Foreskin fibroblast (primary cell): ENCODE measurements at places on chromosomes 3 and 15.

GRCh38 chr3:52649461-52650210 lies 36.1 kb downstream of the PBRM1 start:
- peak; percentile 69 for DNase-seq

DNA sequence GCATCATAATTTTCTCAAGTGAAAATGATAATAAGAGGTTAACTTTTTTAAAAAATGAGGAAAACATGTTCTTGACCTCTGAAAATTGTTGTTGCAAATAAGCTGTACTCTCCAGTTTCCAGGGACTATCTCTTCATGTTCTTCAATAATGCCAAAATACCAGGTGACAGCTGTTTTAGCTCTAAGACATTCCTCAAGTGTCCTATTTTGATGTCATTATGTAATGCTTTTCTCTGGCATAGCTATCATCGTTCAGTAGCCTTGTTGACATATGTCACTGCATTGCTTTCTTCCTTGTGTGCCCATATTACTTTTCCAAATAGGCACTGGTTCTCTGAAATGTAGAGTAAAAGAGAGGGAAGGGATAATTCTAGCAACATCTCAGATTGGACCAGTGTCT lies 5.7 kb upstream of the FILIP1L start:
- DNase-seq = no peak

DNA sequence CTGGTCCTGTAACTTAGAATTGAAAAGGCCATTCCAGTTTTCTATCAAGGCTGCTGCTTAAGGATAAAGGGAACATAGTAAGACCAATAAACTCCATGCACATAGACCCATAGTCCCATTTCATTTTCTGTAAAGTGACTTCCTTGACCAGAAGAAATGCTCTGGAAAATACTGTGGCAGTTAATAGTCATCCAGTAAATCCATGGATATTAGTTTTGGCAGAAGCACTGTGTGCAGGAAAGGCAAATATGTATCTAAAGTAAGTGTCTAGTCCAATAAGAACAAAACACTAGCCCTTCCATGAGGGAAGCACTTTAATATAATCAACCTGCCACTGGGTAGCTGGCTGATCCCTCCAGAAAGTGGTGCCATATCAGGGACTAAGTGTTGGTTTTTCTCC lies 19.3 kb upstream of the MKRN3 start:
- no peak for DNase-seq

- DNase-seq = no peak
Measured at GRCh38 chr3:149021830-149022229, 30.5 kb downstream of the GYG1 start.

GRCh38 chr3:28087591-28087990 lies 153.8 kb upstream of the CMC1 start:
- DNase-seq = no peak

DNA sequence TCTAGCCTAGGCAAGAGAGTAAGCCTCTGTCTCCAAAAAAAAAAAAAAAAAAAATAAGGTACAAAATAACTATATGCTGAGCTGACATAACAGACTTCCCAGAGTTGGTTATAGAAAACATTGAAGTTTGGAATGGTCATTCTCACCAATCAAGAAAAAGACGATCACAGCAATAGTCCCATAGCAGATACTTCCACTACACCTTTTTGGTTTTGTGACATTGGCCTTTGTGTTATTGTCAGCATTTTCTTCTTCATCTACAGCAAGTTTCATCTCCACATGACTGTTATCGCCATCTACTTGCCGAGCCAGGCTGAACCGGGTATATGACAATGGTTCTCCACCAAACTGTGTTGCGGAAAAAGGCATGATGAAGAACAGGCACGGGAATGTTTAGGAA lies 6.9 kb downstream of the TFRC start:
- no peak for DNase-seq

GRCh38 chr3:48143567-48143966 lies 44.6 kb downstream of the CDC25A start:
- no peak for DNase-seq

DNA sequence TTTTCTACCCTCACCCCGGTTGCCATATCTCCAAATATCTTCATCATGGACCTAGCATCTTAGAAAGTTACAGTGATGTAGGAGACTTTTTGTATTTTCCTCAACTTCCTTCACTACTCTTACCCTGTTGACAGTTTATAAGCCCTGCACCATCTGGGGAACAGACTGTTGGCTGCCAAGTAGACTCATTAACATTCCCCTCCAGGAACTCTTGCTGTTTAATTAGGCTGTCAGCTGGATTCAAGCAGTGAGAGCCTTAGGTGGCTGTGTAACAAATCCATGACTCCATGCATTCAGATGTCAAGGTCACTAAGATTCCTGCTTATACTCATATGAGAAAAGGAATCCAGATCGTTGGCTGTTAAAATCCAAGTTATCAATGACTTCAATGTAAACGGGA lies 198.3 kb downstream of the NAALADL2 start:
- DNase-seq = no peak

GRCh38 chr15:68031404-68031803 lies 22.7 kb upstream of the PIAS1 start:
- peak; percentile 12 for DNase-seq

DNA sequence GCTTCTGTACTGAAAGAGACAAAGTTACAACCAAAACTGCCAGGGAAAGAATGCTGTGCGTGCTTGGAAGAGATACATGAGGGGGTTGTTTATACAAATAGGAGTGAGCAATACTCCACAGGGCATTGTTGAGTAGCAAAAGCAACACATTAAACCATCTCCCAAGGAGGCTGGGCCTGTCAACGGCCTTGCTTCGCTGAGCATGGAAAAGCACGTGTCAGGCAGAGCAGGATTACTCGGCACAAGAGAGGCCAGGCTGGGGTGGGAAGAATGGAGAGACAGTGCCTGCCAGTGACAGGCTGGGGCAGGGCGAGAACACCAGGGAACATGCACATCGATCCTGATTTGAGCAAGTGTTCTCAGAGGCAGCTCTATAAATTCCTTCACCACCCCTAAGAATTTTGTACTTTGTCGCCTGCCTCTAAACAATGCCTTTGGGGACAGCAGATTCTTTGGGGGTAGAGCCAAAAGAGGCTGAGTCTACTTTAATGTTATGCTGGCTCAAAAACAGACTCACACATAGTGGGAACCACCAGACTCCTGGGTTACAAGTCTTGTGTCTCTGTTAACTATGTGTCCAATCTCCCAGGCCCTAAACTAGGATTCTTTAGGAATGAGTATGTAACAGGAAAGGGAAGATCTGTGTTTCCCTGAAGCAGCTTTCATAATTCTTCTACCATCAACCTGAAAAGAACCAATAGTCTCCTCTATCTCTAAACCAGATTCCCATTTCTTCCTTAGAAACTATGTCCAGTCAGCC lies 67.2 kb downstream of the LIPC start:
- peak; percentile 95 for DNase-seq

DNA sequence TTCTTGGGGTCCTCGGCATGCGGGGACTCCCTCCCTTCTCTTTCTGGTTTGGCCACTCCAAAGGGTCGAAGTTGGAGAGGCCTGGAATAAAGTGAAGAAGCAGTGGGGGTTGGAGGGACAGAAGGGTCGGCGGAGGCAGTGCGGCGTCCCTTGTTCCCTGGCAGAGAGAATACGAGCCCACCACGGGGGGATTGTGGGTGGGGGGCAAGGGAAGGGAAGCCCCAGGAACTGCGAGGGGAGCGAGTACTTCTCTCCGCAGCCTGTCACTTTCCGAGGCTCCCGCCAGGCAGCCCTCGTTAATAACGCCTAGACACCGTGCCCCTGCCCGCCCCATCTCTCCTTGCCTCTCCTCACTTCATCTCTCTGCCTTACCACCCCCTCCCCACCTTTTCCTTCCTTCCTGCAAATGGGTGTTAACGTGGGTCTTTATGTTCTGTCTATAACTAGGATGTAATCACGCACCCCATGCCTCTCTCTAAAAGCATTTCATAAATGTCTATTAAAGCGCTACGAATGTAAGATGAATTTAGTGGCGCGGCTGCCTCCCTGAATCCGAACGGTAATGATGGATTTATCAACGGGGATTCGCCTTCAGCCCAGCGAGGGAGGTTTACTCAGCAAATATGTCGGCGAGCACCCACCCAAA lies 13.7 kb downstream of the NR2F2 start:
- no peak for DNase-seq

GRCh38 chr3:115828401-115828800 lies 205.1 kb downstream of the GAP43 start:
- no peak for DNase-seq

DNA sequence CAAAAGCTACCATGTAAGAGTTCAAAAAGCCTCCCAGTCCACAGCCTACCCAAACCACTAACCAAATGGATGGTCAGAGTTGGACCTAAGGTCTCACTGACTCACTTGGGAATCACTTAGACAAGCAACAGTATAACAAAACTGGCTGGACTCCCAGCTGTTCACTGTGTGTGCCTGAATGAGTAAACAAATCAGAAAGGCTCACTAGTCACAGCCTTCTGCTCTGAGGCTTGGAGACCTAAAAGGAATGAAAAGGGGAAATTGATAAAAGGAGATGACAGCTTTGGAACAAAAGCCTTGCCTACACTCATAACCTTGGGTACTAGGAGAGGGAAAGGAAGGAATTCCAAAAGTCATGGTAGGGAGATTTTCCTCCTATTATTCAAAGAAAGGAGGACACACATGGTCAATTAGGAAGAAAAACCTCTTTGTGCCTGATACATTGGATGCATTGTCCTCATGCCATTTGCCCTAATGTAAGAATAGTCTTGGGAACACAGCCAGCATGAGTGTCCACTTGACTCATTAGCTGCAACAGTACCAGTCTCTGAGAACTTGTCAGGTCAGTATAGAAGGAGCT lies 92.3 kb downstream of the FRMD5 start:
- DNase-seq = peak; percentile 98

GRCh38 chr3:194730365-194730764 lies 44.7 kb downstream of the FAM43A start:
- peak; percentile 15 for DNase-seq

- DNase-seq = no peak
Measured at GRCh38 chr3:30495172-30496065, 111.0 kb upstream of the TGFBR2 start.

DNA sequence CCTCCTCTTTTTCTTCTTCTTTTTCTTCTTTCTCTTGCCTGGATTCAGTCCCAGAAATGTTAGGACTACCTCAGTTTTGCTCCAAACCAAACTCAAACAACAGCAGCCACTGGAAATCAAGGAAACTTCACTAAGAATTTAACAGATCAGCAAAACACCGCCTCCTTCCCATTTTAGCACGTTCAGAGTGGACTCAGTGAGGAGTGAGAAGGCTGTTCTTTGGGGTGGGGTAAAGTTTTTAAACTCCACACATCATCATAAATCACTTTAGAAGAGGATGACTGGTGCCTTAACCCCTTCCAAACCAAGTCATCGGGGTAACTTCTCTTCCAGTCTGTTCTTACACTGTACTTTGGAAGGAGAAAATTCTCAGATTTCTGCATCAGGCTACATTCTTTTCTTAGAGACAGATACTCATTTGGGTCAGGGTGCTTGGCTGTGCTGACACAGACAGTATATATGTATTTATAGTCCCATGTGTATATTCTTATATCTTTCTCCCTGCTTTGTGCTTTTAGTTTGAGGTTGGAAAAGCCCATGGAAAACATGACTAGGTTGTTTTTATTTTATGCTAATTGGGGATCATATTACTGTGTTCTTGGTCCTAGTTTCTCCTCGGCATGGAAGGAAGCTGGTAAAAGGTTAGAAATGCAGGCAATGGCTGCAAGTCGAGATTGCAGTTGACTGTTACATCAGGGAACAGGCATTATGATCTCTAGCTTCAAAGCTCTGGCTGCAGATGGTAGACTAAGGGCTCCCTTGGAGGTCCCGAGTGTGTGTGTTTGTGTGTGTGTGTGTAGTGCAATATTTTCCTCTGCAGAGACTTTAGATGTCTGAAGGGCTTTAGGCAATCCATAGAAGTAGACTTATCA lies at the start of gene CCDC80:
Gene CCDC80 (minus strand): TSS at position 214 of the 872 bp plus-strand sequence. CDS start 1,238 bp downstream, outside the sequence.
- DNase-seq = peak; percentile 87

GRCh38 chr15:33888176-33888575 lies 80.1 kb upstream of the CHRM5 start:
- DNase-seq = no peak

DNA sequence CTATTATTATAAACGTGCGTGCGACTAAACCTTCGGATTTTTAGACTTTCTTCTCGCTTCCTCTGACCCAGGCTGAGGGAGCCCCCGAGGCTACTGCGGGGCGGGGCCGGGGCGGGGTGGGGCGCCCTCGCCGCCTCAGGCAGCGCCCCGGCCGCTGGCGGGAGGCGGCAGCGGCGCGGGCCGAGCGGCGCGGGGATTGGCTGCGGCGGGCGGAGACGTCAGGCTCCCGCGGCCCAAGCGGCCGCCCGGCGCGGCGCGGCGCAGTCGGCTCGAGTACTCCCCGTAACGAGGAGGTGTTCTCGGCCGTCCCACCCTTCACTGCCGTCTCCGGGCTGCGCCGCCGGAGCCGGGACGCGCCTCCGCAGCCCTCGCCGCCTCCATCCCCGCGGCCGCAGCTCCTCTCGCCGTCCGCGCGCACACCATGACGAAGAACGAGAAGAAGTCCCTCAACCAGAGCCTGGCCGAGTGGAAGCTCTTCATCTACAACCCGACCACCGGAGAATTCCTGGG lies at the start of gene ATP1B3:
Gene ATP1B3 (plus strand): TSS at position 263 of the 510 bp plus-strand sequence. CDS start 159 bp downstream, at position 422.
- peak; percentile 87 for DNase-seq

DNA sequence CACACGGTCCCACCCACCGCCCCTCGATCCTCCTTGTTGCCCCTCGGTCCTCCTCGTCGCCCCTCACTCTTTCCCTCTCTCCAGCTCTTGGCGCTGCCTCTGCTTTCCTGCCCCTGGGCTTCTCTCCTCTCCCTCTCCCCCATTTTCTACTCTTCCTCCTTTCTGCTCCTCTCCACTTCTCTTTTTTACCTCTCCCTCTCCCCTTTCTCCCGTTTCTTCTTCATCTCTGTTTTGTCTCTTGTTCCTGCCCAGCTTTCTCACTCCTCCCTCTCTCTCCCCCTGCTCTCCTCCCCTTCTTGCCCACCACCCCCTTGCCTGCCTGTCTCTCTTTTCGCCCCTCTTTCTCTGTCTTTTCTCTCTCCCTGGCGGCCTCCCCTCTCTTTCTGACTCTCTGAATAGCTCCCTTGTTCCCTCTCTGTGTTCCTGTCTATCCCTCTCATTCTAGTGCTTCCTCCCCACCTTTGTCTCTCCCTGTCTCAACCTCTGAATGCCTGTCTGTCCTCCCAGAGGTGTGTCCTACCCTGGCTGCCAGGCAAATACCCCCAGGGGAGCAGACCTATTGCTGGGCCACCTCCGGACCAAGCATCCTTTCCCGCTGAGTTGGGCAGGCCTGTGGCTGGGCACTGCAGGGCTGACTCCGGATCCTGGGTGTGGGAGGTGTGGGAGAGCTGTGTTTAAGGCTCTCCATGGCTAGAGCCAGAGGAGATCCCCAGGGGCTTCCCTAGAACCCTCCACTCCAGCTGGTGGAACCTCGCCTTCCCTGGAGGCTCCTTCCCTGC lies 41.0 kb downstream of the EPHB3 start:
- DNase-seq = no peak

- DNase-seq = no peak
Measured at GRCh38 chr15:77126529-77127326, 55.8 kb upstream of the TSPAN3 start.

DNA sequence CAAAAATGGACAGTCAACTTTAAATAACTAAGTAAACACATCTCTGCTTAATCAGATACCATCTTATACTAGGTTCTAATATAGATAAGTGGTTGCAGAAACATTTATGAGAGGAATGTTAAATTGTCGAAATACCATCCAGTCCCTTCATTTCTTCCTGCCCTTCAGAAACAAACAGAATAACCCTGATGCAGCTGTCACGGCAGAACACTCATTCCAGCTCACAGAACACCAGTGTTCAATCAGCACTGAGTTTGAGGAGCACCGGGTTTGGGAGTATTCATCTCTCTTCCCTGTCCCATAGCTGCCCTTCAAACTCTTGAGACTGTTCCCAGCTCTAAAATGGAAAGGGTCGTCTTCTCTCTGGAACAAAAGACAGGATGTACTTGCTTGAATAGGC lies 61.1 kb upstream of the TSEN2 start:
- DNase-seq = no peak
